ENCODE measurements at places on chromosomes 16 and 17.
A peak's percentile ranks its signal among the peaks of the same experiment; 100 is the strongest.

DNA sequence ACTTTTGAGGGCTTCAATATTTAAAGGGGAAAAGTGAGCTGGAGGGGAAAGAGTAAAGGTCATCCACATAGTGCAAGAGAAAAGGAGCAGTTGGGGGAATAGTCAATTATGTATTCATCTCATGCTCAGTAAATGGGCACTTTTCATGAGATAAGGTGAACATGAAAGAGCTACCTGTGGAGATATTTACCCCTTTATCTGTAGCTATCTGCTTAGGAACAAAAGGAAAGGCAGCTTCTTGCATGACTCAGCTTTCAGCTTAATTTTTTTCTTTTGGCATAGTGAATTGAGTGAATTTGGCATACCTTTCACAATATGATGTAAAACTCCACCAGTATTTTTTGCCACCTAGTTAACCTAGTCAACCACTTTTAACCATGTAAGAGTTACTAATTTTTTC, 26.4 kb downstream of the CPD start:
- DNase-seq = no peak

DNA sequence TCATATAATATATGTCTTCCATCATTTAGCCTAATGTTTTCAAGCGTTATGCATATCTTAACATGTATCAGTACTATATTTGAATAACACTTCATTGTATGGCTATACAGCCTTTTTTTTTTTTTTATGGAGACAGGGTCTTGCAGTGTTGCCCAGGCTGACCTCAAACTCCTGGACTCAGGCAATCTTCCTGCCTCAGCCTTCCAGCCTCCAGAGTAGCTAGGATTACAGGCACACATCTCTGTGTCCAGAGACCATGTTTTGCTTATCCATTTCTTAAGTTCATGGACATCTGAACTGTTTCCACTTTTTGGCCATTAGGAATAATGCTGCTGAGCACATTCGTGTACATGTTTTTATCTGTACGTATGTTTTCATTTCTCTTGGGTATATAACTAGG, 7.8 kb downstream of the BPTF start:
- DNase-seq = no peak

- no peak for DNase-seq
These were observed 64.1 kb upstream of the SREBF1 start for GRCh38 chr17:17900615-17901520.

DNA sequence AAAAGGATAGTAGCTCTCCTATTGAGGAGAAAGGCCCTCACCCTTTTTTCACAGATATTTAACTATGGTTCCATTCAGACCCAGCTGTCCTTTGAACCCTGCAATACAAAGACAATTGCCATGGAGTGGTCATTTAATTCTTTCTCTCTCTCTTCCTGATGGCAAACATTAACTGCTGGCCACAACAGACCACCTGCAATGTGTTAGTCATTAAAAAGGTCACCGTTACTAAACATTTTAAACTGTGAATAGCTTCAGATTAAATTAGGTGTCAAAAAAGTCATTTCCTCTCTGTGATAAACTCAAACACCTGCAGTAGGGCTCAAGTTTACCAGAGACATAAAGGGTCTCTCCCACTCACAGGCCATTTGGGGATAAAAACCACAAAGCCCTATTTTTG, 697.2 kb downstream of the TOX3 start:
- DNase-seq = no peak

DNA sequence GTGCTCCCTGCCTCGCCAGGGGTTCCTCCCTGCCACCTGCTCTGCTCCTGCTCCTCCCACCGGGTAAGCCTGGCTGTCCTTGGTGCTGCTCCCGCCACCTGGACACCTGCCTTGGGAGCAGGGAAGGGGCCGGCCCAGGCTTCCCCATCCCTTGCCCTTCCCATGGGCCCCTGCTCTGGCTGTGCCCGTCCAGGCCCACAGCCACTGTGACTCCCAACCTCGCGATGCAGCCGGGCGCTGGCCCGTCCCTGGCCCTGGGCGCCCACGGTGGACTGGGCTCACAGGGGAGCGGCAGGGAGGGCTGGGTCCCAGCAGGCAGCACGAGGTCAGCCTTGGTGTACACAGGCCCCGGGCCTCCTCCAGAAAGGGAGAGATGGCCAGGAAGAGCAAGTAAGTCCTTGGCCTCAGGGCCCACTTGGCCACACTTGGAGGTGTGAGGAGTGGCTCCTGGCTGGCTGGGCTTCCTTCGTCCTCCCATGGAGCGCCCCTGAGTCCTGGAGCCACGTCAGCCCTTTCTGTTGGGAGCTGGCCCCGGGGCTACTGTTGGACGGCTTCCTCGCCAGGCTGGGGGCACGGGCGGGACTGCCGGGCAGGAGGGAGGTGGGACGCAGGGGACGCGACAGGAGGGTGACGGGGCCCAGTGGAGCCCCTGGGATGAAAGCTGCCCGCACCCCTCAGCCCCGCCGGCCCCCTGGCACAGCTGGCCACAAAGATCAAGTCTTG, 15.3 kb downstream of the ENGASE start:
- DNase-seq = no peak

GRCh38 chr16:87570938-87571867, 31.1 kb upstream of the JPH3 start:
- DNase-seq = no peak

- DNase-seq = peak; percentile 85
These were observed at the start of gene OSBPL7 for GRCh38 chr17:47821424-47822391. Gene OSBPL7 (minus strand): TSS chr17:47821794. CDS start chr17:47820278, 1,516 bp downstream.

- DNase-seq = no peak
These were observed 67.7 kb downstream of the TBX4 start for GRCh38 chr17:61519754-61520440.

DNA sequence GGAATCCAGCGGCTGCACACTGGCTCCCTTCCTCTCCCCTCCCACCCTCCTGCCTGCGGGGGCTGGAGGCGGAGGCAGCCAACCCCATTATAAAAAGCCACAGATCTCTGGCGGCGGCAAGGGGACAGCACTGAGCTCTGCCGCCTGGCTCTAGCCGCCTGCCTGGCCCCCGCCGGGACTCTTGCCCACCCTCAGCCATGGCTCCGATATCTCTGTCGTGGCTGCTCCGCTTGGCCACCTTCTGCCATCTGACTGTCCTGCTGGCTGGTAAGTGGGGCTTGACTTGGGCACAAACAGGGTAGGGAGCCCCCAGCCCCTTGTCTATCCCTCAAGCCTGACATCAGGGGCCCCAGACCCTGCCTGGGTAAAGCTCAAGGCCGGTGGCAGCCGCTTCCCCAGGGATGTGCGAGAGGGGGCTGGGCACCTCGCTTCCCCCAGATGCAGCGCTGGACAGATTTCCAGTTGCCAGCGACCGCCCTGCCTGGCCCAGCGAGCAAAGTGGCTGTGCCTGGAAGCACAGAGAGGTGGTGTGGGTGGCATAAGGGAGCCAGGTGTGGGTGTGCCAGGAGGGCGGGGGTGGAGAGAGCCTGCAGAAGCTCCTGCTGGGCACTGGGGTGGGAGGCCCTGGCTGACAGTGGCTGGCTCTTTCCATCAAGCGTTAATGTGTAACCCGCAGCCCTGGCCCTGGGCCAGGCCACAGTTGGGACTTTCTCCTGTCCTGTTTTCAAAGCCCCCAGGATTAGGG, at the start of gene CX3CL1:
Gene CX3CL1, plus strand, starts transcription at position 119 of the 745 bp plus-strand sequence. Its CDS starts 79 bp downstream, at position 198.
- no peak for DNase-seq

- no peak for DNase-seq
These were observed 139.0 kb upstream of the TNRC6C start for GRCh38 chr17:77819497-77819896.

DNA sequence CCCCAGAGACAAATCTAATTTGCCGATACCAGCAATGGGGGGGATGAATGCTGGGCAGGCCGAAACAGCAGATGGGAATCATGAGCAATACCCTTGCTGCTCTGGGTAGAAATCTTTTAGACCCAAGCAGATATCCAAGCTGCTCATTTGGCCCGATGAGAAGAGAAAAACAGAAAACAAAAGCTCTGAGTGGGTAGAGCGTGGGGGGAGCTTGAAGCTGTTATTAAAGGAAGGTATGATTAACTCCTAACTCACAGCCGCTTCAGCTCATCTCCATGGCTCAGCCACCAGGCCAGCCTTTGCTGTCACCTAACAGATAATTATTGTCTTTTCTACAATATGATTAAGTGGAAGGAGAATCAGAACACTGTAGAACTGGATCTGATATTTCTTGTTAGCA, 58.3 kb downstream of the VPS35L start:
- DNase-seq = no peak

GRCh38 chr16:89115216-89115861, 21.7 kb downstream of the ACSF3 start:
- peak; percentile 96 for DNase-seq

DNA sequence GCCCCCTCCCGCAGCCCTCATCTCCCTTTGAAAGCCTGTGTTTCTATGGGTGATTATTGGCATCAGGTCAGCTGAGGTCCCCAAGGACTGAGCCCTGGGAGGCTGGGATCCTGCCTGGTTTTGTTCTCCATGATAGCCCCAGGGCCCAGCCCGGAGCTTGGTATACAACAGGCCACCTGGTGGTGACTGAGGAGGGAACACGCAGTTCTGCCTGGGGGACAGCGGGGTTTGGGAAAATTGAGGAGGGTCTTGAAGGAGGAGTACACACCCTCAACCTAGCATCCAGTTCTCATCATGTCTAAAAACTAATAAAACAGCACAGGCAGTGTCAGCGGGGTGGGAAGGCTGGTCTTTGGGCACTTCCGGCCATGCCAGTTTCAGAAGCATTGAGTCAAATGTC, 335.1 kb downstream of the CPPED1 start:
- no peak for DNase-seq

DNA sequence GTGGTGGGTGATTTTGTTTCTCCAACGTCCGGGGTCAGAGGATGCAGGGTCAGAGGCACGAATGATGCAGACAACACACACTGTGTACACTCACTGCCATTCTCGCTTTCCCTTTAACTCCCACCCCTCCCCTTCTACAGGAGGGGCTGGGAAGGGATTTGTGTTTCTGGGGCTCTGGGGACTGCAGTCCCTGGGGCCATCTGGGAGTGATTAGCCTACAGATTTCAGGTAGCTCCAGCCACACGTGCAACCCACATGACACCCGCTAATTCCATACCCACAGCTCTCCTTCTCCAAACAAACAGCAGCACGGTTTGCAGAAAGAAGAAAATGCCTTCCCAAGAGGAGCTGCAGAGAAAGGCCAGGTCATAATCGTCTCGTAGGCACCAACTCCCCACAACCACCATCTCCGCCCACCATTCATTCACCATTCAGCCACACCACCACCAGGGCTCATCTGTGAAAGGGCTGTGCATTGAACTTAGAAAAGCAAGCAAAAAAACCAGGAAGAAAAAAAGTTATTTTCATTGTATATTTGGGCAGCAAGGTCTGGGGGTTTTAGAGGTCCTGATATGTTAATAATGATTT, 9.4 kb upstream of the SOX9 start:
- DNase-seq = no peak

DNA sequence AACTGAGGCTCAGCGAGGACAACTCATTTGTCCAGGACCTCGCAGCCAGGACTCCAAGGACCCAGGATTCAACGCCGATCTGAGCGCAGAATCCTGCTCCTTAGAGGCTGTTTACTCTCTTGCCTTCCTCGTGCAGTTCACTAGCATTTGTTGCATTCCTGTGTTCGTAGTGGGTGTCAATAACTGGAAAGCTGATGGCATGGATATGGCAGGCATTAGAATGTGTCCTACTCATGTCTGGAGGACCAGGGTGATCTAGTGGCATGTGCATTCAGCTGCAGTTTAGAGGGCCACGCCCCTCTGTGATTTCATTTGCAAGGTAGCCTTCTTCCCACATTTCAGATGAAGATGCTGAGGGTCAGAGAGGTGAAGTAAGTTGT, 510 bp downstream of the CRISPLD2 start:
- no peak for DNase-seq

DNA sequence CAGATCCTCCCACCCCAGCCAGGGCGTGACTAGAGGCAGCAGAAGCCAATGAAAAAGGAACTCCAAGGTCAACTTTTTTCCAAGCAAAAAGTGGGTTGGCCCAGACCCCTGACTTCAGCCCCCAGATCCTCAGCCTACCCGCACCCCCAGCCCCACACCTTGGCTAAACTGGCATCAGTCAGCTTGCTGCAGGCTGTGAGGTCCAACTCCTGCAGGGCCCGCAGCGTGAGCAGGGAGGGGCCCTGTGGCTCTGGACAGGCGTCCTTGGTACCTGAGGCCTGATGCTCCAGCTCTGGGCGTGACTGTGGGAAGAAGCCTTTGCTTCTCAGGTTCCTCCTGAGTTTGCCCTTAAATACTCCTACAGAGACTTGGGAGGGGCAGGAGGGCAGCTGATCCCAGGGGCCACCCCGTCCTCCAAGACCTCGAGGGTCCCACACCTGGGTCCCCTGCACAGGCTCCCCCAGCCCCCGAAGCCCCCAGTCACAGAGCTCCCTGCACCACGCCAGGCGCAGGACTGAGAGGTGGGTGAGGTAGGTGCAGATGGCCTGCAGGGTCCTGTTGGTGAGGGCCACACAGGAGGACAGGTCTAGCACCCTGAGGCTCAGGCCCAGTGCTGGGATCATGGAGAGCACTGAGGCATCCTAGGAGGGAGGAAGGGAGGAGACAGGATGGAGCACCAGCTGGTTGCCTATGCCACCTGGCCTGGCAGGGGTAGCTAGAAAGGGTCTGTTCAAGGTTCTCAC, 9.4 kb downstream of the ELMO3 start:
- no peak for DNase-seq

DNA sequence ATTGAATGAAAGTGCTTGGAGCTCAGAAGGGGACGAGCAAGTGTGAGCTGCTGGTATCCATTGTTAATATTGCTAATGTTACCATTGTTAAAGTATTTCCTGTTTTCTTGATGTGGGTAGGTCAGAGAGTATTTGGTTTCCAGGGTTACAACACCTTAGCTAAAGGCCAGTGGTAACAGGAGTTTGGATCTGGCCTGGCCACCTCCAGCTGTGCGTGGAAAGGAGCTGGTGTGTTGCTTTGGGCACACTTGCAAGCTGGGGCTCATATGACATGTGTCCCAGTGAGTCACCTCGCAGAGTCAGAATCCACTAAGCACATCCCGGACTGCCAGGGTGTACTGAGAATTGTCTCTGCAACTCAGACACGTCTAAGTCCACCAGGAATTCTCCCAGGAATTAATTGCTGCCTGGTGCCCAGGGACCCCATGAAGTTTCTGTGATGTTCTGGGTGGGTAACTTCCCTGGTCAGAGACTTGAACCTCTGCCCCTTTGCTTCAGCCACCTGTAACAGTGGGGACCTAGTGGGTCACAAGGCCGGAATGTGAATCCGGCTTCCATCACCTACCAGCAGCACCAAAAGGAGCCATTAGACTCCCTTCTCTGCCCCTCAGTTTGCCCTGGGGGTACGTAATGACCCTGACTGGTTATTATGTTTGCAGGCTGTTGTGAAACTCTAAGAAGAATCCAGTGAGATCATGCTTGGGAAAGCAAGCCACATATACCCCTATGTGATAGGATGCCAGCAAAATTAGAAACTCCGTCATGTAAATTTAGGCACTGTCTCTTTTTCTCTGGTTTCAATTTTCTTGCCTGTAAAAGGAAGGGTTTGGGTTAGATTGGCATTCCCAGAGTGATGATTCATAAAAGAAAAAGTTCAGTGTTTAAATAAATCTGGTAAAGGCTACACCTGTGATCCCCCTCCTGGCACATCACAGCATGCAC, 12.8 kb downstream of the SLC6A2 start:
- no peak for DNase-seq

All from CD4-positive, alpha-beta T cell treated with Interleukin-1 beta for 1 hour (primary cell).